ENCODE measurements at places on chromosomes 4 and X. TPM values are rescaled to one million over a fixed set of nuclear protein-coding genes. Genes with fewer than 3 reads are reported as not detected.
A peak's percentile ranks its signal among the peaks of the same experiment; 100 is the strongest.

GRCh38 chr4:166625018-166625637 is 609.2 kb downstream of the SPOCK3 start:
- DNase-seq = no peak

DNA sequence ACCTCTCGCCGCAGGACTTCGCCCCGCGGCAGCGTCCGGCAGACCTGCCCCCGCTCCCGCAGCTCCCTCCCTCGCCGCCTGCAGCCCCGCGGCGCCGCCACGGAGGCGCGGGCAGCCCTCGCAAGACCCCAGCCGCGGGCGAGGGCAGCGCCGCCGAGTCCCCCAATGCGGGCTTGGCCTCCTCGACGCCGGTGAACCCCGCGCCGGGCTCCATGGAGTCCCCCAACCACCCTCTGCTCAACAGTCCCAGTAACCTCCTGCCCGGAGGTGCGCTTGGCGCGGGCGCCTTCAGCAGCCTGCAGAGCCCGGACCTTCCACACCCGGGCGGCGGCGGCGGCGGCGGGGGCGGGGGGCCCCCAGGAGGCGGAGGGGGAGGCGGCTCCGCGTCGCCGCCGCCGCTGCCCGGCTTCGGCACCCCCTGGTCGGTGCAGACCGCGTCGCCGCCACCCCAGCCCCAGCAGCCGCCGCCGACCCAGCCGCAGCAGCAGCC is 1.2 kb downstream of the CPEB2 start:
- peak; percentile 71 for DNase-seq

- DNase-seq = no peak
Measured at GRCh38 chrX:39910651-39911050, 187.1 kb downstream of the BCOR start.

DNA sequence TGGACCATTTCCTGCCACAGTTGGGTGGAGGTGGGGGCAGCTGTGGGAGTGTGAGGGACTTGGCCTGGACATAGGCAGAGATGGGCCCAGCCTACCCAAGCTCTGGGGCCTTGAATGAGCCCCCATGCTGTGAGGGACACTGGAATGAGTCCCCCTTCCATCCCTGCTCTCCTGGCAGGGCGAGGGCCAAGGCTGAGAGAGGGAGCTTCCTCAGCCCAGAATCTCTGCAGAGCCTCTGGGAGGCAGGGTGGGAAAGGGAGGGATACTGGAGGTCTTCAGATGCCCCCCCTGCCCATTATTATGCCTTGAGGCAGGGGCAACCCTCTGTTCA is 124.5 kb upstream of the PJA1 start:
- DNase-seq = no peak

DNA sequence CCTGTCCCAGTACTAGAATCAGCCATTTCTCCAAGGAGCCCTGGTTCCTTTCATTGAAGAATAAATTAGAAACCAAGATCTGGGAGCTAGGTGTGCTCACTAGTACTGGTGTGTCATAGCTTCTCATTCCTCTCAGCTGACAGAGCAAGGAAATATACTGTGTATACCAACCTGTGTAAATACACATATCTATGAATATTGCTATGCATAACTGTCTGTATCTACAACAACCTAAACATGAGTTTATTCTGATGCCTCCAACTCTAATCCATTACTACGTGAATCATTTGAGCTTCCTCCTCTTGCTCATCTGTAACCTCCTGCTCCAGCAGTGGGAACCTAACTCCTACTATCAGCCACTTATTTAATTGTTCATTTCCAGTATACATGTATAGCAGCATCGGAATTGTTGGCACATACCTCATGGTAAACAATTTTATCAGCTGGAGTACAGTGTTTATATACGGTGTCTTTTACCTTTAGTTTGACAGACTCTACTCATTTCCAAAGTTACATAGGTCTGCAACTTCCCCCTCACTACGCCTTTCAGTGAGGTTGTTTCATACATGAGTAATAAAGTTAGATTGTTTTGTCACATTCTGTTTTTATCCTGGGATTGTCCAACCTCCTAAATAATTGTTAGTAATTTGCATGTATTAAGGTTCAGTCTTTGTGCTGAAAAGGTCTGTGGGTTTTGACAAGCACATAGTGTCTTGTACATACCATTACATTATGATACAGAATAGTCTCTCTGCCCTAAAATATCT is 7.1 kb upstream of the SCRG1 start:
- no peak for DNase-seq

DNA sequence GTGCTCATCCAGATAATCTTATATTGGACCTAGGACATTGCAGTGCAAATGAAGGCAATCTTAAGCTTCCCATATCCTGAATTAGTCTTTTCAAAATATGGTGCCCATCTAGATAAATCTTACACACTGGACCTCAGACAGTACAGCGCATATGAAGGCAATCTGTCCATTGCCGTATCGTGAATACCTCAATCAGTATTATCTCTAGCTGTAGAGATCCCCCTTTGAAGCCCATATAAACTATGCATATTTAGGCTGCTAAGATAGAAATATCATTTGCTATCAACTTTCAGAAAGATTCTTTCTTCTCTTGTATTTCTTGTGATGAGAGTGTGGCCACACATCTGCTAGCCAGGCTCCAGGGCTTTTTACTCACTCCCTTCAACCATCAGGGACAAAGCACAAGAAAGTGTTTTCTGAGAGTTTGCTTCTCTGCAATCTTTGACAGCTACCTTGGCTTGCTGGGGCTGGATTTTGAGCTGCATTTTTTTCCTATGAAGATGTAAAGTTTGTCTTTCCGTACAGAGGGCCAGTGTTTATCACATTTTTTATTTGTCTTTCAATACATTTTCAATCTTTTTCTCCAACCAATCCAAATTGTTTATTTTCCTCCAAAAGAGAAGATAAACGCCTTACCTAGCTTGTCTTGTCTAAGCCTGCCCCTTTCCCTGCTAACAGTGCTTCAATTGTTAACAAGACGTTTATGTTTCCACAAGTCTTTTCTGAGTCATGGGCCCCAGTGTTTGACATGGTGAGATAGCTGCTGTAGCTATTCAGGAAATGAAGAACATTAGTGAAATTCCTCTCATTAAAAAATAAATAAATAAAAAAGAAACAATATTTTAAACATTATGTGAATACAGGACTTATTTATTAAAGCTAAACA is 57.6 kb upstream of the FAT1 start:
- no peak for DNase-seq

- no peak for DNase-seq
Measured at GRCh38 chrX:38081909-38082308, 75.6 kb downstream of the SYTL5 start.

DNA sequence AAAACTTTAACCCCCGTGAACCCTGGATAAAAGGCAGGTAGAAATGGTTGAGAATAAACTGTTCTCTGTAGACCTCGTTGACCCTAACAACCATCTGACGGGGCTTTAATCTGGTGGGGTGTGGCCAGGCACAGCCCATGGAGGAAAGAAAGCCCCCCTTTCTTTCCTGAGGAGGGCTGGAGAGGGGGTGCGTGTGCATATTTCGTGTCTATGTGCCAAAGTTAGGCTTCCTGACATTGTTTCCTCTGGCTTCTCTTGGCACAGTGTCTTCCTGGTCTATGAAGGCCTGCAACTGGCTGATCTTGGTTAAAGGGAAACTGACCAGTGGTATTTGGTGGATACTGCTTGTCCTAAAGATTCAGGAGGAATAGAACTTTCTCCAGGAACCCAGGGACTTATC is 97.1 kb downstream of the MGST2 start:
- no peak for DNase-seq

GRCh38 chrX:21437036-21437435 is 62.8 kb downstream of the CNKSR2 start:
- DNase-seq = no peak

- DNase-seq = no peak
Measured at GRCh38 chr4:145840162-145840768, 98.4 kb downstream of the ZNF827 start.

- no peak for DNase-seq
Measured at GRCh38 chr4:24104158-24104565, 214.3 kb upstream of the PPARGC1A start.

DNA sequence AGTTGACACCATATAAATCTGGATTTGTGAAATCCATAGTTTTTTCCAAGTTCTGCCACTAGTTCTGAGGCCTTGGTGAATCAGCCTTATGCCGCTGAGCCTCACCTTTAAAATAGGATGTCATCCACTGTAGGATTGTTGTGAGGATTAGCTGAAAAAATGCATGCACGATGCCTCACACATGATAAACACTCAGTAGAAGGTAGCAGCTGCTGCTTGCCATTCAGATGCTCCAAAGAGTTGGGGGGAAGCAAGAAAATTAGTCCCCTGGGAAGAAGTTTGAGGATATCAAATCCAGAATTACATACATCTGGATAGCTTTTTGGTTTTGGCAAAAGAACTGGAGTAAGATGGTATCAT is 7.4 kb downstream of the MMAA start:
- no peak for DNase-seq

GRCh38 chrX:54492340-54492739 is 3.7 kb downstream of the FGD1 start:
- DNase-seq = no peak

GRCh38 chr4:26937567-26937966 is 76.9 kb downstream of the STIM2 start:
- DNase-seq = no peak

GRCh38 chrX:71458866-71459265 is 74.0 kb upstream of the OGT start:
- no peak for DNase-seq

DNA sequence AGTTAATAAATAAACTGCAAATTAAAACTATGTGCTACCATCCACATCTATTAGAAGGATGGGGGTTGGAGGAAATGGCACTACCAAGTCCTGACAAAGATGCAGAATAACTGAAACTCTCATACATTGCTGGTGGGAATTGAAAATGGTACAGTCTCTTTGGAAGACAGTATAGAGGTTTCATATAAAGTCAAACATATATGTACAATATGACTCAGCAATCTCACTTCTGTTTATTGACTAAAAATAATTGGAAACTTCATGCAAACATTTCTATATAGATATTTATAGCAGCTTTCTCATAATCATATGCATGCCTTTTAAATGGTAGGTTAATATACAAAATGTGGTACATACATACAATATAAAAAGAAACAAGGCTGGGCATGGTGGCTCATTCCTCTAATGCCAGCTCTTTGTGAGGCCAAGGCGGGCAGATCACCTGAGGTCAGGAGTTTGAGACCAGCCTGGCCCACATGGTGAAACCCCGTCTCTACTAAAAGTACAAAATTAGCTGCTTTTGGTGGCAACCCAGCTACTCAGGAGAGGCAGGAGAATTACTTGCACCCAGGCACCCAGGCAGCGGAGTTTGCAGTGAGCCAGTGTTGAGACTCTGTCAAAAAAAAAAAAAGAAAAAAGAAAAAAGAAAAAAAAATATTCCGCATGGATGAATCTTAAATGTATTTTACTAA is 225.0 kb upstream of the CXXC4 start:
- DNase-seq = no peak

The XAGE5 gene
- not detected for total RNA-seq

The GPC4 gene
- 69.0 TPM for total RNA-seq

The CBR4 gene
- 42.6 TPM for total RNA-seq

The BMP2K gene
- 73.9 TPM for total RNA-seq

The ADAM29 gene
- total RNA-seq = 0.29 TPM

The ADGRA3 gene
- 27.9 TPM for total RNA-seq

The PAGE5 gene
- total RNA-seq = not detected

The FRMPD4 gene
- 0.22 TPM for total RNA-seq

Data from type B pancreatic cell (in vitro differentiated cells).